ENCODE measurements at places on chromosomes 2 and 18.

DNA sequence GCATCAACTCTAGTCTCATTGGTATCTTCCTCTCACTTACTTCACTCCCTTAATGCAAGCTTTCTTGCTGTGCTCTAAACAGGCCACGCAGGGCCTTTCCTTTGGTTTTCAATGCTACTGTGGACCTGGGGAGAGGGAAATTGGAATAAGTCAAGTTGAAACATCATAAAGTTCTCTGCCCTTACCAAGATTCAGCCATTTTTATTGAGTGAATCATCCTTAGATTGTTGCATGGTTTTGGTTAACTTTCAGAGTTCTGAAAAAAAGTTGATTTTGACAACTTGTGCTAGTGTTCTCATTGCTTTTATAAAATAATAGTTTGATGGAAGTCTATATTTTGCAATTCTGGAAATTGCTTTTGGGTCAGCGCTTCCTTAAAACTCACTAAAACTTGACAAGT, 852.8 kb upstream of the ACVR2A start:
- no peak for DNase-seq

DNA sequence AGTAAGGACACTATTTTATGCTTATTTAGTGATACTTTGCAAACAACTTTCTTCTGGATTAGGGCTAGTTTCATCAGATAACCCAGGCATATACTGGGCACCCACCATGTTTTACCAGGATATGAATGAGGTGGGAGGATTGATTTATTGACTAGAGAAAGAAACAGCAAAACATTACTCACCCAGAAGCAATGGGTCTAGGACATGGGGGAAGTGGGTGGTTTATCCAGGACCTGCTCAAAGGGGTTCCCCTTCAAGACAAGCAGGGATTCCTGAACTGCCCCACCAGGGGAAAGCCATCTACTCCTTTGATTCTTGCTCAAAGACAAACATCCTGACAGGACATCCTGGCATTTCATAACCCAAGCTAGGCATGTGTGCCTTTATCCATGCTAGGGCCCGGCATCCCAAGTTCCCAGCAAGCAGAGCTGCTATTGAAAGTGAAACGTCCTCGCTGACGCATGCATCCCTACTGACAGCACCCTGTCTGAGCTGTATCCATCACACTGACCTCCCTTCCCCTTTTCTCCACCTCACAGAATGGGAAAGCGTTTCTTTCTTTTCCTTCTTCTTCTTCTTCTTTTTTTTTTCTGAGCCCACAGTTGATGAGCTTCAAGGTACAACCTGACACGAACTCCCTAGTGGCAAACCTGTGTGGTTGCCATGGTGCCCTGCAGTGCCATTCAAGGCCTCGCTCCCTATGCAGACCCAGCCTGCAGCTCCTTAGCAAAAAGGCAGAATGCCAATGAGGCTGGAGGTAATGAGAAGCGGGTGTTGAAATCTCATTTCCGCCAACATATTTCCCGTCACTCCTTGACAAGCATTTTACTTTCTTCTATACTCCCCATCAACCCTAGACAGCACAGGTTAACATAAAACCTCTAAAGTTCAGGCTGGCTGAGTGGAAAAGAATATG, 70.5 kb downstream of the CLHC1 start:
- DNase-seq, result no peak

DNA sequence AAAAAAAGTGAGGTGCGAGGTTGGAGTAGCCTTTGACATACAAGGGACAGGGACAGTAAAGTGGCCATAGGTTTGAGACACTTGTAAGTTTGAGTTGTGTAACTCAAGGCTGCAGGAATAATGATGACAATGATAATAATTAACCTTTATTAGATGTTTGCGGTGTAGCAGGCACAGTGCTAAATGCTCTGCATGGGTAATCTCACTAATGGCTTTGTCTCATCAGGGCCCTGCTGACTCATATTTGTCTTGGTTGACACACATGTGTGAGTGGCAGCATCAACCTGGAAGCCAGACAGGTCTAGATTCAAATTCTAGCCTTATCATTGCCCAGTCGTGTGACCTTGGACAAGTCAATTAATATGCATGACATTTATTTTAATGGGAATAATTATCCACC, 126.2 kb downstream of the FSHR start:
- DNase-seq, result no peak

- no peak for DNase-seq
Observed at GRCh38 chr2:165055082-165055851, 99.9 kb upstream of the SLC38A11 start.

GRCh38 chr2:132586101-132586511, 83.9 kb downstream of the LYPD1 start:
- no peak for DNase-seq

All from activated T-cell treated with anti-CD3 and anti-CD28 coated beads for 48 hours (primary cell).